ENCODE measurements at places on chromosomes 12 and 14. TPM values are rescaled to one million over a fixed set of nuclear protein-coding genes. Genes with fewer than 3 reads are reported as not detected.

CCDC177 gene
- total RNA-seq: not detected

DNA sequence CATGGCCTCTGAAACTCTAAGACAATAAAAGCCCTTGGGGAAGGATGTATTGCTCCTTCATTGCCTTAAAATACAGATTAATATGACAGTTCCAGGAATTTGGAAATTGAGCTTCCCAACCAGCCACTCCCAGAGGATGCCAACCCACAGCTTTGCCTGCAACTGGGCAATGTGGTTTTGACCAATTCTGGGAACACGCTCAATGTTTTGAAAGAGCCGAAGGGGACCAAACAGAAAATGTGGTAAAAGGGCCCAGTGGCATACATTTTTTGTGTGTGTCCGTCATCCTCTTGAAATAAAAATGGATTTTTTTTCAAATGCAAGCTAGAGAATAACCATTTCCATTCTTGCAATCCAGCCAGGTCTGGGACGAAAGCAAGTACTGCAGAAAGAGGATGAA is 88.3 kb upstream of the PLEKHG7 start:
- no peak for DNase-seq

DNA sequence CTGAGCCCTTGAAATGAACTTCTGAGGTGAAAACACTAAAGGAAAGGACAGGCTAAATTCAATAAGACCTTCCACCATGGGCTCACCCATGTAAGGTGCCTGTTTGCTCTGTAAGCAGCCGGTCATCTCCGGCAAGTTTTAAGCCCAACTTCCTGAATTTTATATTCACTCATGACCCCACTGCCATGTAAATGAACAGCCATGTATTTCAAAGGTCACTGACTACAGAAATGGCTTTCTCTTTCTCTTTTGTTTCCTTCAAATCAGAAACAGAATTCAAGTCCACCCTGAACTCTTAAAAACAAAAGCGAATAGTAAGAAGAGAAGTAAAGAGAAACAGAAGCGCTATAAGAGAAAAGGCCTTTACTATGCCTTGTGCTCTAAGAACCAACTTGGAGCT is 61.7 kb upstream of the OVCH1 start:
- no peak for DNase-seq

GRCh38 chr12:18955594-18955993 is 173.9 kb upstream of the PLEKHA5 start:
- DNase-seq: no peak

- no peak for DNase-seq
Measured at GRCh38 chr14:23514644-23514957, 37.0 kb downstream of the ZFHX2 start.

Data from Karpas-422 (cell line).